HT-29 (cell line): ENCODE measurements at places on chromosomes 1 and 21.

- DNase-seq: peak; percentile 81
Measured at GRCh38 chr1:86419277-86419903, 4.6 kb upstream of the CLCA2 start.

DNA sequence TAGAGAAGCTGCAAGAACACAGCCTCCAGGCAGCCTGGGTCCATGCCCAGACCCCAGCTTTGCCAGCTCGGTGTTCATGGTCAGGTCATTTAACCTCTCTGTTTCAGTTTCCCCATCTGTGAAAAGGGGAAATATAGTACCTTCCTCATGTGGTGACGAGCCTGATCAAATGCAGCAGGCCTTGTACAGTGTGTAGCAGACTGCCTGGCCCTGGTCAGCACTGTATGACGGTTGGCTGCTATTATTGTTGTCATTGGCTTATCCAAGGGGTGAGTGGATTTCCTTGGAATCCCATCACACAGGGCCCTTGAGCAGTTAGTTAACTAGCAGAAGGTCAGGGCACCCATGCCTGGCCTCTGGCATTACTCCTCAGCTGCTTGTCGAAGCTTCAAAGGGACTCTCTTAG is 6.6 kb upstream of the TMEM51 start:
- no peak for DNase-seq

DNA sequence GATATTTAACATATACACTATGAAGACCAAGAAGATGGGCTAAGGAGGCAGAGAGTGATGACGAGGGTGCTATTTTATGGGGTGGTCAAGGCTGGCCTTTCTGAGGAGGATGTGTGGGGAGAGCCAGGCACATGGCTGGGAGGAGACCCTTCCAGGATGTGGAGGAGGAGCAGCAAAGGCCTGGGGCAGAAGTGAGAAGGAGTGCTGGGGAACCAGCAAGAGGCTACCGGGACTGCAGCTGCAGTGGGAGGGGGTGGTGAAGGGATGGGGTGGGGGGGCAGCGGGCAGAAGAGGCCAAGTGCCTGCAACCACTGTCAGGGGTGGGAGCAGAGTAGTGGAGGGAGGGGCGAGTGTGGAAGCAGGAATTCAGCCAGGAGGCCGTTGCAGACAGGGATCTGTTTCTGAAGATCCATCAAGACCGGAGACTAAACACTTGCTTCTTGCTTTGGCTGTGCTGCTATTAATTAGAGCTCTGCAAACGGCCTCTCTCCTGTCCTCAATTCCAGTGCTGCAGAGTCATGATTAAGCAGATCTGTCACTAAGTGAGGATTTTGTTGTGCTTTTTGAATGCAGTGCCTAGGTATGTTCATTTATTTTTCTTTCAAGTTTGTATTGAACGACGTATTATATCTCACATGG is 89.9 kb downstream of the IER5 start:
- no peak for DNase-seq

- no peak for DNase-seq
Measured at GRCh38 chr1:2499986-2500596, 24.0 kb downstream of the PLCH2 start.

DNA sequence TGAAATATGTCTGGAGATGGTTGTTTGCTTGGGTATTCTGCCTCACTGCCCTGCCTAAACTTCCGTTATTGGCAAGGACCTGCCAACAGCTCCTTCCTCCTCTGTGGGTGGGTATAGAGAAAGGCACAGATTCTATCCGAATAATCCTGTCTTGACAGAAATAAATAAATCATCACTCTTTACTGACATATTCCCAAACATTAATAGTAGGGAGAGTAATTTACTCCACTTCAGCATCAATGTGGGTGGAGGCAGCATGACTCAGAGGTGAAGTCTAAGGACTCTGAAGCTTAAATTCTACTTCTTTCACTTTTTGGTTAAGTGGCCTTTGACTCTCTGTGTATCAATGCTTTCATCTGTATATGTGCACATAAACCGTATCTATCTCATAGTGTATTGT is 2.9 kb downstream of the CD84 start:
- no peak for DNase-seq

DNA sequence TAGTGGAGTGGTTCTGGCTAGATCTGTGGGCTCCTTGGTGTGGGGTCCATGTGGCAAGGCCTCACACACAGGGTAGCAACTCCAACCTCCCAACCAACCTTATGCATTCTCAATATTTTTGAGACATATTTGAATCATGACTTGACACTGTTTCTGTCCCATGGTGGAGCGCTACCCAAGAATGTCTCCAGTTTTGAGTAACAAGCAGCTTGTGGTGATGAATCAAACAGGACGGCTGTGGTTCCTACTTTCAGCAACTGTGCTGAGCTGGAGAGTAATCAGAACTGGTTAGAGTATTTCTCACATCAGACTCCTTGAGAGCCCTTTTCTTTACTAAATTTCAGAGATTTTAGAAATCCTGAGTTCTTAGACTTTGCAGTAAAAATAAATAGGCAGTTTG is 3.1 kb downstream of the LCE3D start:
- no peak for DNase-seq

DNA sequence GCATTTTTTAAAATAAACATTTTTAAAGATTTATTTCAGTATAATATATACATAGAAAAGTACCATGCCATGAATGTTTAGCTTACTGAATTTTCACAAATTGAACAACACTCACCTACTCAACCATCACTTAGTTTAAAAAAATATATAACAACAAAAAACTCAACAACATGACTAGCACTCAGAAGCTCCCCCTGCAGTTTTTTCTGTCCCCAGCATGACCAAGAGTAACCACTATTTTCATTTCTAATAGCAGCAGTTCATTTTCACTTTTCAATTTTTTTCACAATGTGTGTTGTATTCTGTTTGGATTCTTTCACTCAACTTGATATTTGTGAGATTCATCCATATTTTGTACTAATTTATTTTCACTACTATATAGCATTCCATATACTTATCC is 162.3 kb upstream of the POGK start:
- DNase-seq: peak; percentile 12

DNA sequence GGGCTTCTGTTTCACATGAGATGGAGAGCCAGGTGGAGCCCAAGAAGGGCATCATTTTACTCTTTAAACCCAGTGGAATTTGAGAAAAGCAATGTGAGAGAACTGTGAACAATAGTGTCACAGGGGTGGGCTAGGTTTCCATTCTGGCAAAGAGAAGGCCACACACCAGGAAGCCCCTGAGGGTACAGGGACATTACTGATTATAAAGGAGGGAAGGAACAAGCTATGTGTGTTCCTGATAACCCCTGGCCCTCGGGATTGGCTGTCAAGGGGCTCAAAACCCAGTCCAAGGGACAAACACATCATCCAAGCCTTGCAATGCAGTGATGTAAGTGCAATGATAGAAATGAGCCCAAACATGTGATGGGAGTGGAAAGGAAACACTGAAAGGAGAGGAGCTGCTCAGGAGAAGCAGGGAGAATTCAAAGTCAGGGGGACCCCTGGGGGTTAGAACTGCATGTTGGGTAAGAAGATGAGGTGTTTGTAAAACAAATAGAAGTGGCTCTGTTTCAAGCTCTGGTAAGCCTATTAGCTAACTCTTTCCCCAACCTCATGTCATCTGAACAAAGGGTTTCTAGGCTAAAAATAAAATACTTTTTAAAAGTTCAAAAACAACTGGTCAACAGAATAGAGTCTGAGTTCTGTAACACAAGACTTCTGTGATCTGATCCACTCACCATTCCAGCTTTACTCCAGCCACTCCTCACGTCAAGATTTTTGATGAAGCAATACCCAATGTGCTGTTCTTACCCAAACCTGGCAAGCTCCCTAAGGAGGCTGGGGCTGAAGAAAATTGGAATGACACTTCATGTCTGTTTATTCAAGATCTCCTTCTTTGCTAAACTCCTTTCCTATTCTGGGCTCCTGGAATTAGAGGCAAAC is 51.1 kb upstream of the IL12RB2 start:
- no peak for DNase-seq

GRCh38 chr1:210978974-210979354 is 155.0 kb downstream of the KCNH1 start:
- no peak for DNase-seq

DNA sequence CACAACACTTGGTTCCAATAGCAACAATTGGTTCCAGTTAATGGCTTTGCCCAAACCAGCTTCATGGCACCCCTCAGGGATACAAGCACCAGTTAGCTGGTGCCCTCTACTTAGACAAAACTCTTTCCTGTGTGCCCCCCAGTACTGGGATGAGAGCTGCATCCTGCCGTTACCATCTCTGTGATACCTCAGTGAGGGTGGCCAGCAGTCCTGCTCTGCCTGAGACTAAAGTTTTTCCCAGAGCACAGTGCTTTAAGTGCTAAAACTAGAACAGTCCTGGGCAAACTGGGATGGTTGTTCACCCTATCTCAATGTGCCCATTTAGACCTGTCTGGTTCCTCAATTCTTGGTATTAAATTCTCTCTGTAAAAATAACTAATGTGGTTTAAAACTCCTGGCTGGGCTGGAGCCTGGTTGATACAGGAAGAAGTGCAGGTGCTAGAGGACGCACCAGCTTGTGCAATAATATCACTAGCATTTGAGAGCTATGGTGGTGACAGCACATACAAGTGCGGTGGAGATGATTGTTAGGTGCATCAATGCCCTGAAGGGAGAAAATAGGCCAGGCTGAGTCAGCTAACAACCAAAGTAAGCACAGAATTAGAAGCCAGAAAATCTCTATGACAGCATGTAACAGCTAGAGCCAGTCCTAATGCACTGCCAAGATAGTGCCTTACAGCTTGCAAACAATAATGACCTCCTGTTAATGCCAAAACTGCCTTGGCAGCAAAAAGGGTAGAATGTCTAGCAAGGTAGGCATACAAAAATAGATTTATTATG is 179.8 kb upstream of the GALNT2 start:
- DNase-seq: no peak

- no peak for DNase-seq
Measured at GRCh38 chr1:233229288-233229687, 66.2 kb downstream of the PCNX2 start.

DNA sequence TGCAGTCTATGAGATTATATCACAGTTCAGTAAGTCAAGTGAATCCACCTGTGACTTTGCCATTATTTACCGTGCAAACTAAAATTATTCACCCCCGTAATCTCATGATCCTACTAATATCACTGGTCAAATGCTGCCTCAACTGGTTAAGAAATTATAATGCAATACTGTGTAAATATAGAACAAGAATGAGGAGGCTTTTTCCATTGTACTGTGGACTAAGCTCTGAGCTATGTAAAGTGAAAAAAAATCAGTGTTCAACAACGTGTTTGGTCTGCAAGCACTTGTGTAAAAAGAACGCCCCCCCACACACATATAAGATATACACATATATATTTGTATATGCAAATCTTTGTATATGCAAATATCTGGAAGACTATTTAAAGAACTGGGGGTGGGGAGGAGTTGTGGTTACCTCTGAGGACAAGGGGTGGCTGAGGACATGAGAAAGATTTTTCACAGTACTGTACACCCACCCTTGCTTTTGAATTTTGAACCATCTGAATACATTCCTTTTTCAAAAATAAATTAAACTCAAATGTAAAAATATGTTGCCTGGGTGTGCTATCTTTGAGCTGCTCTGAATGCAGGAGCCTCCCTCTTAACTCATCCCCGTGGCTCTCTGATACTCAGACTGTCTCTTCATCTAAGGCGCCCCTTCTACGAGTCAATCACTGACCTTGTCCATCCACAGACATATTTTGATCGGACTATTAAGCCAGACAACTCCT is 57.0 kb downstream of the PTP4A2 start:
- DNase-seq: no peak

DNA sequence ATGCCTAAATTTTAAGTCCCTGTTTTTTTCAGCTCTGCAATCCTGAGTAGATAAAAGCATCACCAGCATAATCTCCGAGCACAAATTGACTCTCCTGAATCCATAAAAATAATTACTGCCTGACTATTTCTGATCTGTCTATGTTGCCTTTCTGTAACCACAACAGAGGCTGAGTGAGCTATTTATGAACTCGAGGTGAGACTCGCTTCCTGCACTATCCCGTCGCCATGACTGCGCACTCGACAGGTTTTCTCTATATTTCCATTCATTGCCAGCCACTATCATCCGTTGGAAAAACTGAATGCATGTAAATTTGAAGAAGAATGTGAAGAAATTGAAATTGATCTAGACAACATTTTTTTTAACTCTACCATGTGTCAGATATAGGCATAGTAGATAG is 897.2 kb downstream of the ADGRL2 start:
- DNase-seq: no peak

DNA sequence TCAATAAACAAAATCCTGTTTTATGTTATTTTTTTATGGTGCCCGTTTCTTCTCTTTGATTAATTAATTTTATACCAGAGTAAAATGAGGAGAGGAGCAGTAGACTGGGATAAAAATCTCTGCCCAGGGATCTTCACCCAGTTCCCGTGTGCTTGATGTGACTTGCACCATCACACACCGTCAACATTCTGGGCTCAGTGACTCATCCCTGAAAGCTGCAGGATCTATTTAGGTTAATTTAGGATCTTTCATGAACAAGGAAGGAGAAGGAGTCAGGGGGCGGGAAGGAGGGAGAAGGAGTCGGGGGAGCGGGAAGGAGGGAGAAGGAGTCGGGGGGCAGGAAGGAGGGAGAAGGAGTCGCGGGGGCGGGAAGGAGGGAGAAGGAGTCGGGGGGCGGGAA is 182.4 kb downstream of the SMYD3 start:
- no peak for DNase-seq

- DNase-seq: no peak
Measured at GRCh38 chr1:180151508-180151907, 3.2 kb upstream of the QSOX1 start.

GRCh38 chr1:152110860-152111514 is 4.3 kb downstream of the TCHH start:
- peak; percentile 38 for DNase-seq

- DNase-seq: no peak
Measured at GRCh38 chr1:116232989-116233514, 121.9 kb downstream of the MAB21L3 start.

DNA sequence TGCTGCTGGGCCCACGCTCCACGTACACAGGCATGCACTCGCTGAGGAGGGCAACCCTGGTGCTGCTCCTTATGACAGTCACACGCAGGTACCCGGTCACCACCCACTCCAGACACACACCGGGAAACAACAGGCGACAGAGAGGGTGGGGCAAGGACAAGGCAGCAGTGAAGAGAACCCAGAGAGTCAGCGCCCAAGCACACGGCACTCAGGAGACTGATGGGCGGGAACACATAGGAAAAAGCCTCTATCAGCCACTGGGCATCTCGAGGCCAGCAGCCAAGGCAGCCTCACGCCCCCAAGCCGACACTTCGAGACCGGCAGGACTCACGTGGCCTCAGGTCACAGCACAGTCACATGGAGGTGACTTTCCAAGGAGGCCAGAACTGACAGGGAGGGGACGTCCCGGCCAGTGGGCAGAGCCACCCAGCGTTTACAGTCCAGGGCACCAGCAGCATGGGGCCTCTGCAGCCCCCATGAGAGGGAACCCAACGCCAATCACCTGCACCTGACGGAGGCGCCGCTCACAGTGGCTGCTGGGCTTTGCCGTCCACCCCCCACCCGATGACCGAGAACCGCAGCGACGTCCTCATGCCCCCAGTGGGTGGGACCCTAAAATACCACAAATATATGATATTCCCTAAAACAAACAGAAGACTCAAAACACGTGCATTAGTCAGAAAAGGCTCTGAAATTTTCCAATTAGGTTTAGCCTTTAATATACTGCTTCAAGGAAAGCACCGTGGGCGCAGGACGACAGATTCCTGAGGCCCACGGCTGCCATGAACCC is 19.7 kb downstream of the PTTG1IP start:
- no peak for DNase-seq

- peak; percentile 76 for DNase-seq
Measured at GRCh38 chr1:160007577-160008200, 24.1 kb downstream of the PIGM start.
